ENCODE measurements at places on chromosomes 7 and 10.

DNA sequence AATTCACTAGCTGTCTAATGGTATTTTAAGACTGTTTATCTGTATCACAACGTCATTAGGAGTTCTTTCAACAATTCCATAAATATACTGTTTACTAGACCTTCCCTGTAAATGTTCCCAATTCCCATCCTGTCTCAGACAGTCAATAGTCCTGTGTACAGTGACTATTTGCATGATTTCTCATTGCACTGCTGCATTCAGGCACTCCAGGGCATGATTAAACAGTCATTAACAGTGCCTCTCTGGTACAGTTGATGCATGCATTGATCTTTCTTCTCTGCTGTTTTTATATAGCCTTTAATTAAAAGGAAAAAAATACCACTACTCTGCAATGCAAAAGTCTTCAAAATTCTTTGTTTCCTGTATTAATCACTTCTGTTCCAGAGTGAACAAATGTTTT, 51.5 kb upstream of the MTURN start:
- ATAC-seq, result no peak

GRCh38 chr7:4606797-4607196, 75.3 kb upstream of the FOXK1 start:
- no peak for ATAC-seq

DNA sequence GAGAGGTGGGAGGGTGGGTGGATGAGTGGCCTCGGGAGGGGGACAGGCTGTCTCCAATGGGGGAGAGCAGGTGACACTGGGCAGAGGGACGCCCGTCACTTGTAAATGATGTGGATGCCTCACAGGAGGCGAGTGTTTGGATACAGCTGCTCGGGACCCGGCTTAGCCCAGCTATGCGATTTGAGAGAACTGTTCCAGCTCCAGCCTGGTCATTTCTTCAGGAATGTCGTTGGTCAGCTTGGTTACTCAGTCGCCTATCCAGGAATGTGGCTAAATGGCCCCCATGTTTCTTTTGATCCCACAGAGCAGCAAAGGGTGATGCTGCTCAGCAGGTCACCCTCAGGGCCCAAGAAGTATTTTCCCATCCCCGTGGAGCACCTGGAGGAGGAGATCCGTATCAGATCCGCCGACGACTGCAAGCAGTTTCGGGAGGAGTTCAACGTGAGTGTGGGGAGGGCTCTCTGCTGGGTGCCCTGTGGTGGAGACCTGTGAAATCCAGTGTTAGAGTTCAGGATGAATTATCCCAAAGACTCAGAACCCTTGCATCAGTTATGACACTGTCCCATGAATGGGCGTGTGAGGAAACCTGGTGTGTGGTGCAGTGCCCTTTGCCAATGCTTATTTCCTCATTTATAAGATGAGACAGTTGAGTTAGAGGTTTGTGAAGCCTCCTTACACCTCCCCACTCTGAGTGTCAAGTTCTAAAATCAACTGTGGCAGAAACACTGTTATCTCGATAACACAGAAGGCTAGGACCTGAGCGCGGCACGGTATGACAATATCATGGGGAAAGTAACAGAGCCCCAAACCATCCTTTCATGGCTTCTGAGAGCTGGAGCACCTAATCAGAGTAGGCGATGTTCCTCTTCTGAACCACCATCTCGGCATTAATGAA, 76.8 kb downstream of the MKI67 start:
- ATAC-seq, result no peak

- ATAC-seq, result no peak
These were observed 276.6 kb upstream of the GALNT17 start for GRCh38 chr7:70855373-70855772.

DNA sequence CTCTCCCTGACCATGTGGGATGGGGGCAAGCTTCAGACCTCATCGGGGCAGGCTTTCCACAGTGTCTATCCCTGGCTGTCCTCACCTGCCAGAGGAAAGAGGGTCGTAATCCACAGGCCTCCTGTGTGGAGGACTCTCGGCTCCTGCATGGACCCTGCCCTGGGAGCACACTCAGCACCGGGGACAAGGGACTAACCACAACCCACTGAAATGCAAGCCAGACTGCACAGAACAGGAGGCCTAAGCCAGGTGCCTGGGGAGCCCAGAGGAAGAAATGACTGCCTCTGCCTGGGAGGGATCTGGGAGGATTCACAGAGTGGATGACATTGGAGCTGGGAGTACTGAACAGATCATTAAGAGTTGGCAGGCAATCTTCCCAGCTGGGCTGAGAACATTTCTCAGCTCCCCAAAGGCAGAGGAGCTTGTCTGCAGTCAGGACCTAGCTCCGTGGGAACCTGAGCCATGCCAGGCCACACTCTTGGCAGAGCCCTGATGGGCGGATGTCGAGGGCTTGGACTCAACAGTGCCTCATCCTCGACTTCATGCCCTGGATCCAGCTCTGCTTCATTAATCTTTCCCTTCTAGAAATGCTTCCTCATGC, 213.4 kb downstream of the USP6NL start:
- no peak for ATAC-seq

DNA sequence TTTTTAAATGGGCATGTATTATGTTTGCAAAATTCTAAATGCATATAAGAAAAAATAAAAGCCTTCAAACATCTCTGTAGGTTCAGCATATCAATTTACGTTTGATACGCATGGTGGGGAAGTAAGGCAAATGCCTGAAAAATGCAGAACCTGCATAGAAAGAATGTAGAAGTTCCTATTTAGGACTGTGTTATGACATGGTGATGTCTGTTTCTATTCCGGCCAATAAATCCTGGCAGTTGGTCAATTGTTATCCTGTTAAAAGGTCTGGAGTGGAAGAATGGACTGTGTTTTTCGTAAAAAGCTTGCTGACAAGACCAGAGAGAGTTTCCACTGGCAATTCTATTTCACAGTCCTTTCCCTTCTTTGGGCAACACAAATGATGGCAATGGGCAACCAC, 49.6 kb upstream of the CAV2 start:
- peak; percentile 81 for ATAC-seq

DNA sequence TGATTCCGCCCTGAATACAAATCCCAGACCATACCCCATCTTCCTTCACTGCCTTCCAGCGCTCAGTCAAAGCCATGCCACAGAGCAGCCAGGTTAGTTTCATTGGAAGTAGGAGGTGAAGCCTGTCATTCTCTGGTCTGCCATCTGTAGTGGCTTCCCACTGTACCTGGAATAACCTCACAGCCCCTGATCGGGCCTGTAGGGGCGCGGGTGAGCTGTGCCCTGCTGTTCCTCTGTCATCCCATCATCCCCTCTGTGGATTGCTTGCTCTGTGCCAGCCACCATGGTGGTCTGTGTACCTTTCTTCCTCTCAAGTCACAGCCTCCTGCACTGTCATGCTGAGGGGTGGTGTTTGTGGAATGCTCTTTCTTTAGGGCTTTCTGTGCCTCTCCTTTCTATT, 155.1 kb downstream of the ZNF22 start:
- ATAC-seq, result peak; percentile 39
